ENCODE measurements at places on chromosomes 12 and 14.

GRCh38 chr12:28988325-28988704 is 160.8 kb upstream of the FAR2 start:
- DNase-seq, result no peak

GRCh38 chr12:71848212-71848611 is 8.7 kb downstream of the TBC1D15 start:
- no peak for DNase-seq

DNA sequence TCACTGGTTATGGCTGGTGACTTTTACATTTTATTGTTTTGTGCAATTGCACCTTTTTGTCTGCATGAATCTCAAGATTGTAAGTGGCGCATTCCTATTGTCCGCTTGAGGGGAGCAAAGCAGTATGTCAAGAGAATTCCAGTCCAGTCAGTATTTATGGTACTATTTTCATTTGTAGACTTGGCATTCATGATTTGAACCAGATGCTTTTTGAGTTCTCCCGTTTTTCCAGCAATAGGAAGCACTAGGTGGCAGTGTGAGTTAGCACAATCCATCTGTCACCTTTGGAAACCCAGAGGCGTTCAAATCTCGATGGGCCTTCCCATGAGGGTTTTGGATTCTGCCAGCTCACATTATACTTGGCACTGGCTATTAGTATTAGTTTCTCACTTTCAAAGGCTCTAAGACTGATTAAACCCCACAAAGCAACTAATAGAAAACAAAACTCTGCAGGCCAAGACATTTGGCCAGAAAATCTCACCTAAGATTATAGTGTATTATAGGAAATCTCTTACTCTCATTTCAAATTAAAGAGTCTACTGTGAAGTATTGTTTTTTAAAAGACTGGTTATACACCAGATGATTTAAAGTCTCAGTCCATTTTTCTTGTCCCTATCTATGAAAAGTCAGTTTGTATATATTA is 2.2 kb downstream of the DACT1 start:
- DNase-seq, result no peak

DNA sequence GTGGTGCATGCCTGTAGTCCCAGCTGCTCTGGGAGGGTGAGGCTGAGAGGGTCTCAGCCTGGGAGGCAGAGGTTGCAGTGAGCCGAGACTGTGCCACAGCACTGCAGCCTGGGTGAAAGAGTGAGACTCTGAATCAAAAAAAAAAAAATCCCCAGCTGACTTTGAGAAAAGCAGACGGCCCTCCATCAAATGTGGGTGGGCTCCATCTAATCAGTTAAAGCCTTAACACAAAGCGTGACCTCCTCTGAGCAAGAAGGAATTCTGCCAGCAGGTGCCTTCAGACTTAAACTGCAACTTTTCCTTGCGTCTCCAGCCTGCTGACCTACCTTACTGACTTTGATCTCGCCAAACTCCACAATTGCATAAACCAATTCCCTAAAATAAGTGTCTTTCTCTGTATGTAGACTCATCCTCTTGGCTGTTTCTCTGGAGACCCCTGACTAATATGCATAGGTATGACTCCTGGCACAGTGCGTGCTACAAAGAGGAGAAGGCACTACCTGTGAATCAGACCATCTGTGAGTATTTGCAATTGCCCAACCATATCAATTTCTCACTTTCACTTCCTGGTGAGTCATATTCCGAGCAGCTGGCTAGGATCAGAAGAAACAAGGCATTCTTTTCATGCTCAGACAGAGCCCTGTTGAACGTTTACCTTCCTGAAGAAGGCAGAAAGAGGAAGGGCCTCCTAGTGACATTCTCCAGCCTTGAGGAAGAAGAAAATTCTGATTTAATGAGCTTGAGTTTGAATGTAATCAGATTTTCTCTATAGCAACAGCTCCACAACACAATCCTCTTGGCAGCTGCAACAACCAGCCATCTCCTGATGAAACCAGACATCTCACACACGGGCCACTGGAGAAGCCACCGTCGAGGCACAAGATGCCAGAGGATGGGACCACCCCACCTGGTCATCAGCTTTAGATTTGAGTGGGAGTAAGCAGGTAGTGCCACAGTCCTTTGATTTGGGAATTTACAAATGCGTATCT is 54.3 kb downstream of the CLMN start:
- no peak for DNase-seq

- DNase-seq, result no peak
Measured at GRCh38 chr14:96816281-96816680, 19.1 kb downstream of the VRK1 start.

DNA sequence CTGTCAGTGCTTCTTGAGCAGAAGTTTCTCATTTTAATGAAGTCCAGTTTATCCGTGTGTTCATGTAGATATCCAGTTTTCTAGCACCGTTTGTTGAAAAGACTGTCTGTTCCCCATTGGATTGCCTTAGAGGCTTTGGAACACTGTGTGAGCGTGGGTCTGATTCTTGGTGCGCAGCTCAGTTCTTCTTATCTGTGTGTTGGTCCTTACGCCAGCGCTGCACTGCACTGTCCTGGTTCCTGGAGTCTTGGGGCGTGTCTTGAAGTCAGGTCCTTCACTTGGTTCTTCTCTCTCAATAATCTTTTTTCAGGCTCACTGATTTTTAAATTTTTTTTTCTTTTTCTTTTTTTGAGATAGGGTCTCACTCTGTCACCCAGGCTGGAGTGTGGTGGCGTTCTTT is 25.5 kb downstream of the EP400 start:
- DNase-seq, result no peak

- no peak for DNase-seq
Measured at GRCh38 chr12:22116376-22116775, 70.4 kb downstream of the CMAS start.

GRCh38 chr14:61655777-61656176 is 39.5 kb upstream of the HIF1A start:
- no peak for DNase-seq

- no peak for DNase-seq
Measured at GRCh38 chr12:101604132-101604531, 9.4 kb downstream of the MYBPC1 start.

- DNase-seq, result no peak
Measured at GRCh38 chr12:51349026-51349425, 2.5 kb upstream of the CELA1 start.

DNA sequence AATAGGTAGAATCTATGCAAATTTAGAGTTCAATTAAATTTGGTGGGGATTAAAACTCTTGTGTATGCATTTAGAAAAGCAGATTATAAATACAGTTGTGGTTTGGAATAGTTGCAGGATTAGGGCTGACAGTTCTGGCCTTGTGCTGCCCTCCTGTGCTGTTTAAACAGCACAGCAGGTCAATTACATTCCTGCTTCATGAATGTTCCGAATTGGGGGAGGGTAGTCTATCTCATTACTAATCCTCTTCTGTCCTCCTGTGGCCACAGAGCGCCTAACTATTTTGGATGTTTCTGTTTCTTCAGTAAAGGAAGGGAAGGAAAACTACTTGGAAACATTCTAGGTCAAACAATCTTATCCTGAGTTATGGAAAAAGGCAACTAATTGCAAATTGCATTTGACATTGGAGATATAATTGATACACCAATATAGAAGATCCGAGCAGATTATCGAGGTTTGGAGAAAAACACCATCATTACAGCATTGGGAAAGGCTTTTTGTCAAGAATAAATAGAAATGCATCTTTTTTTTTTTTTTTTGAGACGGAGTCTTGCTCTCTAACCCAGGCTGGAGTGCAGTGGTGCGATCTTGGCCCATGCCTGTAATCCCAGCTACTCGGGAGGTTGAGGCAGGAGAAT is 8.7 kb upstream of the GPR19 start:
- DNase-seq, result no peak

GRCh38 chr14:49497725-49498348 is 88.3 kb downstream of the RPS29 start:
- no peak for DNase-seq

GRCh38 chr14:103123634-103124500 is 606 bp downstream of the TNFAIP2 start:
- DNase-seq, result no peak

DNA sequence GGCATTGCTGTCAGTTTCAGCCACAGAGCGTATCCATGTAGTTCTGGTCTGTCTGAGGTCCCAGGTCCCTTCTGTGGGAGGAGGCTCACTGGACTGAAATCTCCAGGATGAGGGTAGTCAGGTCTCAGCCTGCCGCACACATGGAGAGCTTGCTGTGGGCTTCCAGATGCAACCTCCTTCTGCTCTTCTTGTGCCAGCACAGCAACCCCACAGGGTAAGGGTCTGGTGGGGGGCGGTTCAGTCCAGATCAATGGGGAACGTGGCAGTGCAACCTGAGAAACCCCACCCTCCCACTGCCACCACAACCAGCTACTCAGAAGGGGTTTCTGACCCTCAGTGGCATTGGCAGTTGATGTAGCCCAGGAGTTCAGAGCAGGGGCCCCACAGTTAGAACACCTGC is 61.2 kb downstream of the BEGAIN start:
- DNase-seq, result no peak

GRCh38 chr12:51216642-51217041 is 1.2 kb downstream of the POU6F1 start:
- no peak for DNase-seq

DNA sequence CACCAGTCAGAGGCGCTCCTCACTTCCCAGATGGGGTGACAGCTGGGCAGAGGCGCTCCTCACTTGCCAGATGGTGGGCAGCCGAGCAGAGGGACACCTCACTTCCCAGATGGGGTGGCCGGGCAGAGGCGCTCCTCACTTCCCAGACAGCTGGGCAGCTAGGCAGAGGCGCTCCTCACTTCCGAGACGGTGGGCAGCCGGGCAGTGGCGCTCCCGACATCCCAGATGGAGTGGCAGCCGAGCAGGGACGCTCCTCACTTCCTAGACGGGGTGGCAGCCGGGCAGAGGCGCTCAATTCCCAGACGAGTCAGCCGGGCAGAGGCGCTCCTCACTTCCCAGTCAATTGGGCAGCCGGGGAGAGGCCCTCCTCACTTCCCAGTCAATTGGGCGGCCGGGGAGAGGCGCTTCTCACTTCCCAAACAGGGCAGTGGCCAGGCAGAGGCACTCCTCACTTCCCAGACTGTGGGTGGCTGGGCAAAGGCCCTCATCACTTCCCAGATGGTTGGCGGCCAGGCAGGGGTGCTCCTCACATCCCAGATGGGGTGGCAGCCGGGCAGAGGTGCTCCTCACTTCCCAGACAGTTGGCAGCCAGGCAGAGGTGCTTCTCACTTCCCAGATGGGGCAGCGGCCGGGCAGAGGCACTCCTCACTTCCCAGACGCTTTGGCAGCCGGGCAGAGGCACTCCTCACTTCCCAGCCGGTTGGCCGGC is 143.8 kb upstream of the ARID2 start:
- no peak for DNase-seq

DNA sequence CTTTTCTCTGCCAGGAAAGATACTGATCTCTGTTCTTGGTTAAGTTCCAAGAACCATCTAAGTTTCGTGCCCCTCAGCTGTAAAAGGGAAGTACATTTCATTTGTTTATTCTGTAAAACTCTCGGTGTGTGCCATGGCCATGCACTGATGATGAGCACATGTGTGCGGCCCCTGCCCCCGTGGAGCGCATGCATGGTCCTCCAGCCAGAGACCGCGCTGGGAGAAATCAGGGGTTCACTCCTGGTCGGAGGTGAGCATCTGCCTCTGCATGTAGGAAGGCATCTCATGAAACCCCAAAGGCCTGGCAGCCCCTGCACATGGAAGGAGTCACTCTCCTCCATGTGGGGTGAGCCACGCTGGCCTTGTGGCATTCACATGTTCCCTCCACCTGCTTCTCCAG is 102.5 kb upstream of the RTL1 start:
- DNase-seq, result no peak

DNA sequence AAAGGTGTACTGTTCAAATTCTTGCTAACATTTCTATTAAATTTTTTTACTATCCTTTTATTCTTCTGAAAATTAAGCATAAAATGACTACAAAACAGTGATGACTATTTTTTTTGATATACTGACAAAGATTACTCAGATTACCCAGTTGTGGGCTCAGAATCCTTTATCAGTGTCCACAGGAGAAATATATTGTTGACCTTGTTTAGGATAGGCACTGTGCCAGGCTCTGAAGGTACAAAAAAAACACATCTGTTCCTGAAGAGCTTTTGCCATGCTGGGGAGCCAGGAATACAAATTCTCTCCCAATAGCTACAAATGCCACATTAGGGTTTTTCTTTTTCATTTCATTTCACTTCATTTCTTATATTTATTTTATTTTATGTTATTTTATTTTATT is 26.9 kb upstream of the GCH1 start:
- DNase-seq, result no peak

GRCh38 chr12:47192051-47192450 is 112.3 kb upstream of the AMIGO2 start:
- DNase-seq, result no peak

DNA sequence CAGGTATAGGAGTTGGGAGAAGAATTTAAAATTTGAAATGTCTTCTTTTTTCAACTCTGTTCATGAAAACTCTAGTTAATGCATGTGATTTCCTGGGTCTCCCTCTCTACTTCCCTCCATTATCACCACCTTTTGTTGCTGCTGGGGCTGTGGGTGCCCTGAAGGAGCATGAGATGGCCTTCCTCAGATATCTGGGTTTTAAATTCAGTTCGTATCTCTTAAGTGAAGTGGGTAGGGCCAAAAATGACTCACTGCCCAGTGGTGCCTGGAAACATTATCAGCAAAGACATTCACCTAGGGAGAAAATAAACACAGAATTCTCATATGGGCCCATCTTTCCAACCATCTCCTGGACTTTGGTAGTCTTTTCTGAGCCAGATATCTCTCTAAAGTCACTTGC is 234.9 kb upstream of the PLEKHG7 start:
- no peak for DNase-seq

GRCh38 chr14:59274991-59275391 is 86.5 kb downstream of the DAAM1 start:
- no peak for DNase-seq

GRCh38 chr14:40374221-40374620 is 942.0 kb upstream of the FBXO33 start:
- no peak for DNase-seq

- DNase-seq, result no peak
Measured at GRCh38 chr12:107513636-107514400, 171.8 kb upstream of the PWP1 start.

DNA sequence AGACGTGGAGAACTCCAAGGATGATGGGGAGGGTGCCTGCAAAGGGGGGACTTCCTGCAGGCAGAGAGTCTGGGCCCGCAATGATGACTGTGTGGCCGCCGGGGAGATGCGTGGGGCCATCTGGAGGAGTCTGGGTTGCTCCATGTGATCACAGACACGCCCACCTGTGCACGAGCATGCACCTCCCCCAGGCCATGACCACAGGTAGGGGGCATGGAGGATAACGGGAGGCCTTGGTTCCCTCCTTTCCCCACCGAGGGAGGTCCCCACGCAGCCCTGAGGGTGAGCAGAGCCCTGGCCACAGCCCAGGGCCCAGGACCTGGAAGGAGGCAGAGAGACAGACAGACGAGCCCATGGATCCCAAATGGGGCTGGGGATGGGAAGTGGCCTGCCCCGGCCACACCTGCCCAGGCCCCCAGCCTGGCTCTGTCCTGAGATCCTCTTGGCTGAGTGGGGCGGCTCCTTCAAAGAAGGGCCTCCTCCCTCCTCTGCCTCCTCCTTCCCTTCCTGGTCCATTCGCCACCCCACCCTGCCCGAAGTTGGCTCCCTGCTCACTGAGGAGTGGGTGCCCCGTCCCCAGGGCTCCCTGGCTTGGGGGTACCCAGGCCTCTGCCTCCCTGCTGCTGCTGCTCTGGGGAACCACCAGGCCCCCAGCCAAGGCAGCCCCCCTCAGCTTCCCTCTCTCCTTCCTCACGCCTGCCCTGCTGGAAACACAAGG is 138.2 kb downstream of the CALM1 start:
- DNase-seq, result no peak

All from activated effector memory CD4-positive, alpha-beta T cell treated with Interleukin-2 at 50 U/mL for 16 hours (primary cell).